ENCODE measurements at places on chromosomes 16 and 17.

- DNase-seq = no peak
Observed at GRCh38 chr16:19073344-19073743, 5.9 kb downstream of the COQ7 start.

GRCh38 chr17:41553176-41553575, 18.7 kb downstream of the KRT9 start:
- no peak for DNase-seq

DNA sequence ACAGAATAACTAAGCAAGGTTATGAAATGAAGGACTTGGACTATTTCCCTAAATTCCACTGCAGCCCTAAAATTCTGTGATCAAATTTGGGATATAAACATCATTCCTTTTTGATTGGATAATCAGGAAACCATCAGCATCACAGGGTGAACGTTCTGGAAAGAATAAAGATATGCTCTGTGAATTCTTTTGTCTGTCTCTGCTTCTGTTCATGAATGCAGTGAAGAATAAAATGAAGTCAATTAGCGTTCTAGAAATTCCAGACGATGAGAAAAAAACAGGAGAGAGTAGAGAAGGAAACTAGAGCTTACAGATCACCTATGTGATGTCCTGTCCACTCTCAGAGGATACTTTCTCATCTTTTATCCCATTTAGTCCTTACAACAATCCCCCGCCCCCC, 295.1 kb upstream of the SOX9 start:
- no peak for DNase-seq

GRCh38 chr17:74199306-74200092, 4.0 kb upstream of the RPL38 start:
- peak; percentile 76 for DNase-seq

DNA sequence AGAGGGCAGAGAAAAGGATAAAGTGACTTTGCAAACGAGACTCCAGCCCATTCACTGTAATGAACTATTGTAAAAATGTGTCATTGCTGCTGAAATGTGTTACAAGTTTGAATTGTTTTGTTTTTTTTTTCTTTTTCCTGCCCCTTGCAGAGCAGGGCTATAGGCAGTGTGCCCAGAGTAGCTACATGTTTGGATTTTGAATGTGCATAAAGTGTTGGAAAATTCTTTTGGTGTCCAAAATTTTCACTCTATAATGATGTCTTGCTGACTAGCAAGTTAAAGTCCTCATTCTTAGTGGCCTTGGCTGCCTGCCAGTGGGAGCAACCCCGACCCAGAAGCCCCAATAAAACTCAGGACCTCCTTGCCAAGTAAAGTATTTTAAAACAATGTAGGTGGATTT, 66.5 kb downstream of the IGF2BP1 start:
- DNase-seq = no peak

DNA sequence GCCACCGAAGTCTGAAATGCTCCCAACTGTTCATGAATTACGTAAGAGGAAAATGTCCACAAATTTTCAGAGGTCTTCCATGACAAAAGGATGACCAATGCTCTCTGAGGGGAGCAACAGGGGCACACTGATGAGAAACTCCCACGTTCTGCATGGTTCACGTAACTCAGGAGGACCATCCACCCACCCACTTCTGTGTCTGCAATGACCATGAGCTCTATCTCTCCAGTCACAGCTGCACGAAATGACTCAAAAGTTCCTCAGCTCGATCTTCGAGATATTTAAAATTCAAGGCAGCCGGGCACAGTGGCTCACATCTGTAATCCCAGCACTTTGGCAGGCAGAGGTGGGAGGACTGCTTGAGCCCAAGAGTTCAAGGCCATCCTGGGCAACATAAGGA, 15.8 kb downstream of the WDR45B start:
- no peak for DNase-seq

GRCh38 chr17:56165072-56165641, 11.9 kb downstream of the ANKFN1 start:
- no peak for DNase-seq

- DNase-seq = no peak
Observed at GRCh38 chr16:529012-529575, 1.6 kb downstream of the CAPN15 start.

- DNase-seq = no peak
Observed at GRCh38 chr16:72812672-72813071, 235.3 kb downstream of the ZFHX3 start.

- no peak for DNase-seq
Observed at GRCh38 chr17:47821031-47821423, 567 bp downstream of the OSBPL7 start.

- DNase-seq = peak; percentile 64
Observed at GRCh38 chr16:87076950-87077749, 240.0 kb downstream of the C16orf95 start.

- DNase-seq = no peak
Observed at GRCh38 chr16:82368041-82368440, 198.0 kb upstream of the MPHOSPH6 start.

GRCh38 chr16:50309156-50309526, 42.8 kb downstream of the ADCY7 start:
- no peak for DNase-seq

GRCh38 chr16:61148930-61149329, 887.3 kb downstream of the CDH8 start:
- DNase-seq = no peak

GRCh38 chr17:74202938-74203337, 540 bp upstream of the RPL38 start:
- DNase-seq = no peak
